Thoracic aorta (tissue), 2 donors: ENCODE measurements at places on chromosomes 4 and X.

- no peak for DNase-seq
Measured at GRCh38 chr4:146577111-146577510, 55.4 kb upstream of the SLC10A7 start.

DNA sequence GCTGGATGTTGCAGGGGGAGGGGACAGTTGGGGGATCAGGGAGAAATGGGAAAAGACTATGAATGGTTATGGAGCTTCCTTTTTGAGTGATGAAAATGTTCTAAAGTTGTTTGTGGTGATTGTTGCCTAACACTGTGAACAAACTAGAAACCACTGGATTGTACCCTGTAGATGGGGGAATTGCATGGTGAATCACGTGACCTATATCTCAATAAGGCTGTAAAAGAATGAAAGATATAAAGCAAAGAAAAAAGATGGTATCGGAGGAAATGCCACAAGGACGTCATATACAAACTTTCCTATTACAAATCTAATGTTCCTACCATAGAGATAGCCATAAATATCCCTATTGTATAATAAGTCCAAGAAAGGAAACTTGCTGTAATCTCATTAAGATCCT is 20.6 kb upstream of the CT55 start:
- DNase-seq: no peak

GRCh38 chrX:36019125-36019524 is 99.6 kb downstream of the CFAP47 start:
- no peak for DNase-seq

- no peak for DNase-seq
Measured at GRCh38 chr4:26459756-26460530, 30.3 kb downstream of the CCKAR start.

- no peak for DNase-seq
Measured at GRCh38 chr4:128543696-128544095, 256.1 kb upstream of the PGRMC2 start.

DNA sequence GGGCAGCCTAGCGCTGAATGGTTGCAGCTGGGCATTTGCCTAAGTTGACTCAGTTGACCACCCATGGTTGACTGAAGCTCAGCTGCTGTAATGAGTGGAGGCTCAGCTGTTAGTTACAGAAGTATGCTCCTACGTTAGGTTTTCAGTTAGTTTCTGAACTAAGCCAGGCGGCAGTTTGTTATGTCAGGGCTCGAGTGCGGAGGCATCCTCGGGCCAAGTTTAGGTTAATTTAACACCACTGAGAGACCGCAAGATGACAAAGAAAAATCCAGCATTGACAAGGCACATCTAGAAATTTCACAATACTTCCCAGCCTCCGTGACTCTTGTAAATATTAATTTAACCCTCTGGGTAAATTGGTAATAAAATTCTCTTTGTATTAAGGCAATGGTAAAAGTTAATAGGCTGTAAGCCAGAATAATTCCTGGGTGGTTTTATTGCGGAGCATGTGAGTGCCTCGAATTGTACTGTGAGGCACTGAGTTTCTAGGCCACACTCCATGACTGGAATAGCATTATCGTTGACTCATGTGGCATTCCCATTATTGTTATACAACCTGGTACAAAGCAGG is 33.1 kb upstream of the CDKN2AIP start:
- no peak for DNase-seq

DNA sequence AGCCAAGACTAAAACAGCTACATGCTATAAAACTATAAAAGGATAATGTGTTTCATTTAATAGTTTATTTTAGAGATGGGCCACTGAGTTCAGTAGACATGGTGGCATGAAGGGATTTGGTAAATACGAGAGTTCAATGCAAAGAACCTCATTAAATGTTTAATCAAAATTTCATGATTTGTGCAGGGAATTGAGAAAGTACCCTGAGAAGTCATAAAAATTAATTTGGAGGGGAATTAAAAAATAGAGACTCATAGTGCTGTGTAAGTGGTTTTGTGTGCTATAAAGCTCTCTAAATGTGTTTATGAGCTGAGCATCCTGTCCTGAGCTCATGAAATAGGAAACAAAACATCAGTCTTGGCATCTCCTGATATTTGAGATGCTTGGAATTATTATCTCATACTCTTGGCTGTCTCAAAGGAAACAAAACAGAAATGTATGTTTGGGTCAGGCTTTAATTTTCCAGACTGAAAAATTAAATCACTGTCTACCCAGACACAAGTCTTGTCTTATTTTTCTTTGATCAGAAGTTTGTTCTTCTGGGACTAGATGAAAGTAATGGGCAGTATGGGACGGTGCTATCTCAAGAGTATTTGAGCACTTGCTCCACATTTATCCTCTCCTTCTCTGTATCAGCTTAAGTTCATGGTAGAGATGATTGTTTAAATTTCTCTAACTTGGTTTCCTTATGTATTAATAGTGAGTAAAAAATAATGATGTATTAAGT is 38.0 kb upstream of the EMCN start:
- DNase-seq: no peak

GRCh38 chr4:153937289-153937688 is 148.4 kb upstream of the SFRP2 start:
- no peak for DNase-seq

DNA sequence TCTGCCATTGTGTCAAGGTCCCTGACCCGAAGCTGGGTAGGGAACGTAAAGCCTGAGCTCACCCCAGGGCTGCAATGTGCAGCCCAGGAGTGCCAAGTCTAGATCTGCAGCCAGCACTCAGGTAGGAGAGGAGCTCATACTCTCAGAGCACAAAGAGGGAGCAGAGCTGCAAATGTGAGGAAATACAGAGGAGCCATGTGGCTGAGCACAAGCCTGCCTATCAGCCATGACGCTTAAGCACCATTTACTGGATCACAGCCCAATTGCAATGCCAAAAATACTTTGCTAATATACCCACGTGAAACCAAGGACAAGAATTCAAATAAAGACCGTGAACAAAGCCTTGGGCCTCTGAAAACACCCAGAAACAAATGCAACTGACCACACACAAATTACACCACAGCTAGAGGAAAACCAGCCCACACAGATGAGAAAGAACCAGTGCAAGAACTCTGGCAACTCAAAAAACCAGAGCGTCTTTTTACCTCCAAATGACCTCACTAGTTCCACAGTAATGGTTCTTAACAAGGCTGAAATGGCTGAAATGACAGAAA is 69.0 kb upstream of the HPF1 start:
- DNase-seq: no peak

- no peak for DNase-seq
Measured at GRCh38 chrX:154417157-154417556, 5.8 kb downstream of the TAFAZZIN start.

DNA sequence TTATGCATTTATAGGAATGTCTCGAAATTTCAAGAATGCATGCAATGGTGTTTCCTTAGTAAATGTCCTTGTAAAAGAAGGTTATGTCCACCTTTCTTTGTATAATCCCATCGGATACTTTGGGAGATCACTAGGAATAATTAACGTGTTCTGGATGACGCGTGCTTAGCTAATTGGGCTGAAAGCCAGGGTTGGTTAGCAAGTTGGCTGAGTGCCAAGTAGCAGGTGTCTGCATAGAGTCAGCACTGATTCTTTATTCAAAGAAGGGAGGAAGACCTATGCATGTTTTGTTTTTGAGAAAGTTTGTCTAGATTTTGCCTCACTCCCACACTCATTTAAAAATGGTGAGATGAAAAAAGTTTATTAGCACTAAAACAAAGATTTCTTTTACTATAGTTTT is 144.6 kb downstream of the SOX3 start:
- DNase-seq: no peak

DNA sequence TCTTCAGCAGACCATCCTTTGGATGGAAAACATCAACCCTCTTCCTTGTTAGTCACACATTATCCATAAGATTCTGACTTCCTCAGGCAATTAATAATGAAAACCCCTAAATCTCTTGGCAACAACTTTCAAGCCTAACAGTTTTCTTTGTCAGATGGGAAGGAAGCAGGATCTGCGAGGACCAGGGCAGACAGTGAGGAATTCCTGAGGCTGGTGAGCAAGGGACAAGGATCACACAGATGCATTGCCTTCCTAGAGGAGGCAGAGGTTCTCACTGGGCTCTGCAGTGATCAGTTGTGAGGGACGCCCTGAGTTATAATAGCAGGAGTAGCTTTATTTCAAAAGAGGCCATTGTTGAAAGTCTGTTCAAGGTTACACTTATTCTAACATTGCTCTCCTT is 195.4 kb downstream of the SLIT2 start:
- no peak for DNase-seq
